ENCODE measurements at places on chromosomes 2 and 18.

DNA sequence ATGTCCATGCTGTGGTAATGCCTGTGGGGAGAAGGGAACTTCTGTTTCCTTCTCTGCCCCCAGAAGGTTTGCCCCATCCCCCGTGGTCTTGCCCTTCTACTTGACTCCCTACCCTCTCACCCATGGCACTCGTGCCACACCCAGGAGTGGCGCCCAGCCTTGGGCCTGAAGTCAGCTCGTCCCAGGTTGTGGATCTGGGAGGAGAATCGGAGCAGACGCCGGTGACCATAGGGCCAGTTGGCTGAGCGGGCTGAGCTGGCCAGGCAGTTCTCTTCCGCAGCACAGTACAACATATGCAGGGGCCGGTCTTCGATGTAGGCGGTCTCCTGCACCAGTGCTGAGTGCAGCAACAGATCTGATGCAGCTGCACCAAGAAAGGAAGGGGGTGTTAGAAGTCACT, 4.7 kb downstream of the HTRA2 start:
- DNase-seq = no peak

GRCh38 chr18:78960709-78961108, 18.9 kb upstream of the SALL3 start:
- no peak for DNase-seq

DNA sequence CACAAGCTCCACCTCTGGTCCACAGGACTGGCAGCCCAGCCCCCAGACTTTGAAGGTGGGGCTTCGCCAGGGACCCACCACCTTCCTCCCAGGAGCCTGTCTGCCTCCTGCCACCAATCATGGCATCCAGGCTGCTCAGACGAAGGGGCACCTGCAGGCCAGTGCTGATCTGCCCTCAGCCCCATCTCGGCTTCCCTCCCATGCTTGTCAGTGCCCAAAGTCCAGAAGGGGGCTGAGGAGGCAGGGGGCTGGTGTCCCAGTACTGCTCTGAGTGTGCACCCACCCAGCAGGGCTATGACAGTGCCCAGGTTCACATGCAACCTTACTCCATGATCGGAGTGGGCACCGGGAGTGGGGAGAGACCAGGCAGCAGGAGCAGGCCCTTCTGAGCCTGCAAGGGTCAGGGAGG, 25.3 kb upstream of the RUFY4 start:
- no peak for DNase-seq

DNA sequence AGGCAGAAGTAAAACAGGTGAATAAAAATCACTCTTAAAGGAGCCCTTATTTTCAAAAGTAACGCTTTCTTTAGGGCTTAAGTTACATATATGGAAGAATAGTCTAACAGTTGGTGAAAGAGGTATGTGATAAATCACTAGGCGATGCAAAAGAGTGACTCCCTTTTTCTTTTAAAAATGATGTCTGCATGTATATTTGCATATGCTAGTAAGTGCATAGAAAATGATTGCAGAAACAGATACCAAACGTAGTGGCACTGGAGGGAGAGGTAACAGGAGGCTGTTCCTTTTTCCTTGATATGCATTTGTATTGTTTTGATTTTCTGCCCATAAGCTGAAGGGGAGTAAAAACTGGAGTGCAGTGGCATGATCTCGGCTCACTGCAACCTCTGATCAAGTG, 158.3 kb downstream of the PRPF40A start:
- no peak for DNase-seq

DNA sequence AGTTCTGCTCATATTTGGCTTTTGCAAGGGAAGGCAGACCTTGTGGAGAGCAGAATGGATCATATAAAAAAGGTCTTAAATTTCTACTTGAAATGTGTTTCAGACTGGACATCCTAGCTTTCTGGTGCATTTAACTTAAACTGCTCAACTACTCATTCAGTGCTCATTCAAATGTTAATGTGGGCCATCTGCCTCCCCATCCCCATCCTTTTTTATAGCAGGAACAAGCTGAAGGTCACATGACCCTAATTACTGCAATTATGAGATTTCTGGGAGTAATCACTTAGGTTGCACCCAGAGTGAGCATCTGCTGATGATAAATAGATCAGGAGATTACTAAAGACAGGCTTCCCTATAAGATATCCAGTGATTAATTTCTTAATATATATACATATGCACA, 96.1 kb downstream of the MAP2 start:
- DNase-seq = no peak

DNA sequence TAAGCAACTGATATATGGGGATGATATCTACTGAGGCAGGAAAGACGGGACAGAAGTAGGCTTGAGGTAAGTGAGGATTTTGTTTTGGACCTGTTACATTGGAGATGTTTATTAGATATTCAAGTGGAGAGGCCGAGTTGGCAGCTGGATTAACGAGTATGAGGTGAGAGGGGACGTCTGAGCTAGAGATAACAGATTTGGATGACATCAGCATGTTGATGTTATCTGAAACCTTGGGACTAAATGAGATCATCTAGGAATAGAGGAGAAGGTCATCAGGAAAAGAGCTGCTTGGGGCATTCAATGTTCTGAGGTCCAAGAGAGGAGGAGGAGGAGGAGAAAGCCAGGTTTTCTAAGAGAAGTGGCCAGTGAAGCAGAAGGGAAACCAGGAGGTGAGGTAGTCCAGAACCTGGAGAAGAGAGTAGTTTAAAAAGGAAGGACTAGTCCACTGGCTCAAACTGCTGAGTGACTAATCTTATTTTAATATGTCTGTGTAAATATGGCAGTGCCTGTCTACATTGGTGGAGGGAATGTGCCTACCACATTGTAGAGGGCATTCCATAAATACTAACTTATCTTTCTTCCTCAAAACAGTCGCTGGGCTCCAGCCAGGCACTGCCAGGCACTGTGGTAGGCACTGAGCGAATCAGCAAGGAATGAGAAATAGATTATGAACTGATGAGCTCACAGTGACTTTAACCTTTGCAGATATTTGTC, 488.3 kb downstream of the DLGAP1 start:
- no peak for DNase-seq

DNA sequence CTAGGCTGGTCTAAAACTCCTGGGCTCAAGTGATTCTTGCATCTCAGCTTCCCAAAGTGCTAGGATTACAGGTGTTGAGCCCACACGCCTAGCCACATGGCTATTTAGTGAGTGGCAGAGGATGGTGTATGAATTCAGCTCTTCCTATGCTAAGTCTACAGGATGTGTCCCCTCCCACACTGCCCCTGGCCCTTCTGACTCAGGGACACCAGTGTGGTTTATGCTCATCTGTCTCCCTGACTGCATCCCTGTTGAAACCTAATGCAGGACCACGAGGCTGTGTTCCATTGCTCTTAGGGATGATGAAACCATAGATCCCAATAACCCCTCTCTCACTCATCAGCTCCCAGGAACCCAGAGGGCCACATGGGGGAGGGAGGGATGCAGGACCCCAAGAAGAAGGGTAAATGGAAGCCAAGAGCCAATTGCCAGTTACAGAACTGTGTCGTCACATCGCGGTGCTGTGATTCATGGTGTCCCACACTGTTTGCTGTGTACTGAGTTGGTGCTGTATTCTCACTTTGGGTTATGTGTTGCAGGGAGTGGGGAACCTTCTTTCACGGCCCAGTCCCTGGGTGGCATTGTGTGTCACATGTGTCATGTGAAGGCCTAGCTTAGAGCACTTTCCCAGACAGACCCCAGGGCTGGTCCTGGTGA, 102.9 kb upstream of the HAAO start:
- no peak for DNase-seq

- no peak for DNase-seq
Observed at GRCh38 chr2:36541891-36542595, 55.9 kb downstream of the FEZ2 start.

- no peak for DNase-seq
Observed at GRCh38 chr2:113768770-113769169, 12.3 kb upstream of the SLC35F5 start.

DNA sequence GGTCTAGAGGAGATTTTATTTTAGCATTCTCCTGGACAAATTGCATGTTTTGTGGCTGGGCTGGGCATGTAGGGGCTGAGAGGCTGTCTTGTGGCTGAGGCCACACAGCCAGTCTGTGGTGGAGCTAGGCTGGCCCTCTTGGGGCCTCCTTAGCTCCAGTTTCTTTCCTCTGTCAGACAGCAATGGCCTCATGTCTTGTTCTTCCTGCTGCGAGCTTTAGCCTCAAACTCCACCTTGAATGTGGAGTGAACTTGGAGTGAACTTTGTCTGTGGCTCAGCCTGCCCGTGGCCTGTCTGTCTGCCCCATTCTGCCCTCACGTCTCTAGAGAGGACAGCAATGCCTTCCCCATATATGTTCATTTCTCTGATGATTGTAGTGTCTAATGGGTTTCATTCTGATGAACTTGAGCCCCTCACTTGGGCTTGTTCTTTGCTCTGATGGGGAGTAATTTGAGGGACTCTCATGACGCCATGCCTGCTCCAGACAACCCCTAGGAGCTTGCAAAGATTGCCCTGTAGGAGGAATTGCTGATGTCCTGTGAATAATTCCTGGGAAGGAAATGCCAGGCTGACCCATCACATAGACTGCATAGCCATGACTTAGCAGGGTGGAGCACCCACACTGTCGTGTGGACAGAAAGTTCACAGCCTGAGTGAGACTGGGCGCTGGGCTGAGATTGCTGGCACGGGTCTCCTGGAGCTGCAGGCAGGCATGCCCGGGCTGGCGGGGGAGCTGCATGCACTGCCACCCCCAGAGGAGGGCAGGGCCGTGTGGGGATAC, 42.6 kb downstream of the ASAP2 start:
- no peak for DNase-seq

GRCh38 chr2:177338177-177338721, 54.3 kb upstream of the AGPS start:
- no peak for DNase-seq

- no peak for DNase-seq
Observed at GRCh38 chr18:41466436-41467160, 488.4 kb upstream of the PIK3C3 start.
